ENCODE measurements at places on chromosomes 6 and 20.

DNA sequence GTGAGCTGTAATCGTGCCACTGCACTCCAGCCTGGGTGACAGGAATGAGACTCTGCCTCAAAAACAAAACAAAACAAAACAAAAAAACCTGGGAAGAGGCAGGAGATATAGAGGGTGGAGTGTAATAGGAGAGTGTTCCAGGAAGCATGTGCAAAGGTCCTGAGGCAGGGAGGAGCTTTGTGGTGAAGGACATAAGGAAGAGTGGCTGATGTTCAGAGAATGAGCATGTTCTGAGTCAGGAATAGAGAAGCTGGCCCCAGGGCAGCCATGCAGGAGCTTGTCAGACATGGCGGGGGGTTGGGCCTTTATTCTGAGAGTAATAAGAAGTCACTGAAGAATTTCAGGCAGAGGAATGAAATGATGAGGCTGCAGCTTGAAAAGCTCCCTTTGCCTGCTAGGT is 337.0 kb downstream of the CDH26 start:
- DNase-seq = no peak

- no peak for DNase-seq
Observed at GRCh38 chr6:80021591-80021990, 17.1 kb downstream of the TTK start.

- DNase-seq = peak; percentile 57
Observed at GRCh38 chr6:41092421-41093140, 19.8 kb downstream of the NFYA start.

DNA sequence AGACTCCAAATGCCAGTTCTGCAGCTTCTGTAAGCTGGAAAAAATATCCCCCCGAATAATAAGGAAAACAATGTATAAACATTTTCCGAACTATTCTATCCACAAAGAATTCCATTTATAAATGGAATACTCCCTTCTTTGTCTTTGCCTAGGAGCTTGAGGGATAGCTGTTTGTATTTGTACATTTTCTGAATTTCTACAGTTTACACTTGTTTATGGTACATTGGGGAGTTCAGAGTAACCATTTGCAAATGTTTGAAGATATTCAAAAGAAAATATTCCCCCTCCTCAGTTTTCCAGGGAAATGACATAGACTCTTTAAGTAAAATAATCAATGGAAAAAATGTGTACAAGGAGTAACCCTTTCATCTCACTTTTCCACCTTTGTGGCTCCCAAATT is 149.6 kb downstream of the SOBP start:
- no peak for DNase-seq
